ENCODE measurements at places on chromosomes 2 and 18. TPM values are rescaled to one million over a fixed set of nuclear protein-coding genes. Genes with fewer than 3 reads are reported as not detected.

DNA sequence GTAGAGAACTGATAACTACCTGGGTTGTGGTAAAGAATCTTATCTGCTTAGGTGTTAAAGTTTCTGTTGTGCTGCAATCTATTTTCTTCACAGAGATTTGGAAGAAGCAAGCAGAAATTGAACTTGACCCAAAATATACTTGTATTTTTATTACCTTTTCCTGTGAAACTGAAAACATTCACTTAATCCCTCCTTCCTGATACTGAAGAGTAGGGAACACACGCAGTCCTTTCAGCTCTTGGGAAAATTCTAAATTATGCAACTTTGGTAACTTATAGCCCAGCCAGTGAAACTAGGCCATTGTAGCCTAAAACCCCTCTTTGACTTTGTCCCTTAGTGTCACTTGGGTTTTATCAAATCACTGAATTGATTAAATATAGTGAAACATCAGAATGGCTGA, 128.4 kb upstream of the MEIS1 start:
- no peak for DNase-seq

- DNase-seq, result no peak
Observed at GRCh38 chr18:8779251-8779650, 73.9 kb downstream of the MTCL1 start.

The BOK gene
- total RNA-seq, result 1.2 TPM

The RAB6C gene
- not detected for total RNA-seq

DNA sequence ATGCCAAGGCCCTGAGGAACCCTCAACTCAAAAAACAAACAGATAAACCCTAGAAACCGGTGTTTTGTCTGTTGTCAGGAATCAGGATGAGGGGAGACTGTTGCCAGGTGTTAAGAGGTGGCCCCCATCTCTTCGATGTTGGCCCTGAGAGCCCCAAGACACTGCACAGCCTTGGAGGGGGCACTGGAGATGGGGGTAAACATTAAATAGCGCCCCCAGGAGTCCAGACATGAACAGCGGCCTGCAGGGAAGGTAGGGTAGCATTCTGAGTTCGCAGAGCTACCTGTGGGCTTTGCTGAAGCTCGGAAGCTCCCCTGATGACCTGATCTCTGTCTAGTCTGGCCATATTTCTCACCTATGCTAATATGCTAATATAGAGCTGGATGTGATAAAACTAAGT, 97.6 kb upstream of the SMAD2 start:
- DNase-seq, result no peak

GRCh38 chr18:61323951-61324350, 9.3 kb upstream of the CDH20 start:
- no peak for DNase-seq

DNA sequence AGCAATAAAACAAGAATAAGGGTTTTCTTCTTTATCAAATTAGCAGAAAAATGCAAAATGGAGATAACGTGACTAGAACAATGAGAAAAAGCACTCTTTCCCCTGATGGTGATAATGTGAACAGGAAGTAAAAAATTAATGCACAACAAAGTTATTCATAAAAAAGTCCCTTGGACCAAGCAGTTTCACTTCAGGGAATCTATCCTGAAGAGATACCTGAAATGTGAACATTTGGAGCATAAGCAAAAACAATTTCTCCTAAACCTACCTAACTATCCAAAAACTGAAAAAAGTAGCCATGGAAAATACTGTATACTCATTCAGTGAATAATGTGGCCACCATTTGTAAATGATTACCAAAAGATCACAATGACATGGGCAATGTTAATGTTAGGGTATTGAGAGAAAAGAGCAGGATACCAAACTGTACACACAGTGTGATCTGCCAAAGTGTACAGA, 48.7 kb downstream of the TRIP12 start:
- DNase-seq, result no peak

Data from gastrocnemius medialis (tissue), 4 donors.